ENCODE measurements at places on chromosomes 6 and 20.

GRCh38 chr6:33744001-33744848 is 2.5 kb downstream of the IP6K3 start:
- peak; percentile 76 for DNase-seq

- peak; percentile 82 for DNase-seq
These were observed 41.7 kb upstream of the ZNF831 start for GRCh38 chr20:59121714-59122565.

DNA sequence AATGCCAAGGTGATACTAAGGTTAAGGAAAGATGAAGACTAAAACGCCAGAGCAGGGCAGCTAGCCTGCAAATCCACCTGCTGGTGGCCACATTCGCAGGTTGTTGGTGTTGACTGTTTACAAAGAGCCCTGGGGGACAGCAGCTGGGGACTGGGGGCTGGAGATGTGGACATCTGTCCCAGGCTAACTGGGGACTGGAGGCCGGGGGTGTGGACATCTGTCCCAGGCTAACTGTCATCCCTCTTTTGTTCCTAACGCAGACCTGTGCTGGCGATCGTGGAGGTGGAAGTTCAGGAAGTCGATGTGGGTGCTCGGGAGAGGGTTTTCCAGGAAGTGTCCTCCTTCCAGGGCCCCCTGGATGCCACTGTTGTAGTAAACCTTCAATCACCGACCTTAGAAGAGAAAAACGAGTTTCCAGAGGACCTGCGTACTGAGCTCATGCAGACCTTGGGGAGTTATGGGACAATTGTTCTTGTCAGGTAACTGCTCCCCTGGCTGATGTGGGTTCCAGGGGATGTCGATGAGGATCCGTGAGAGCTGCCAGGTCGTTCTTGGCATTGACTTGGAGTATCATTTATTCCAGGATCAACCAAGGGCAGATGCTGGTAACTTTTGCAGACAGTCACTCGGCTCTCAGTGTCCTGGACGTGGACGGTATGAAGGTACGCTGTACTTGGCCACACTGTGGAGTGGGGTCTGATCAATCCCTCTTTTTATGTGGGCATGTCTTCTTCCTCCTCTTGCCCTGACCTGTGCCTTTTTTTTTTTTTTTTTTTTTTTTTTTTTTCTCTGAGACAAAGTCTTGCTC is 87.0 kb downstream of the SERAC1 start:
- no peak for DNase-seq

DNA sequence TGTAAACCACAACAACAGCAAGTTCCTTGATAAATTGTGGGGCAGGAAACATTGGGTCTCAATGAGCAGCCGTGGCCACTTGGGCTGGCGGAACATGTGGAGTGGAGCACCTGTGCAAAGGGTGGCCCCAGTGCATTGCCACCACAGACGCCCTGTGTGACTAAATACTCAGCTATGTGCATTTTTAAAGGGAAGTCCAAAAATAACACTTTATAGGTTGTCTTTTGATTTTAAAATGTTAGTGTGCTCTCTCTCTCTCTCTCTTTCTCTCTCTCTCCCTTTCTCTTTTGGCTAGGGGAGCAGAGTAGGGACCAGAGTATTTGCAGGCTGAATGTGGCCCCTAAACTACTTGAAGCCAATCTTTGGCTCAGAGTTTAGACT is 236.3 kb downstream of the BCAS1 start:
- DNase-seq: no peak

DNA sequence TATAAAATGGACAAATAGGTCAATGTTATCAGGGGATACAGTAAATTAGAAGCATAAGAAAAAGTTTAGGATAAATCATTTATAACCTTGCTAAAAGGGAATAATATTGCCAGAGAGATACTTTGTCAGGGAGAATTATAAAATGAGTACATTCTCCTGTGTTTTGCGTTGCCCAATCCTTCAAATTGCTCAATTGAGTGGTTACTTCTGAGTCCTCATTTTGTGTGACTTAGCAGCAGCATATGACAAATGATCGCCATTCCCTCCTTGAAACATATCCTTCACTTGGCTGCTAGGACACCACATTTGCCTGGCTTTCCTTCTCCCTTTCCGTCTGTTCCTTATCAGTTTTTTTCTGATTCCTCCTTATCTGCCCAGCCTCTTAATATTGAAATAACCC is 106.7 kb upstream of the FLRT3 start:
- DNase-seq: no peak

DNA sequence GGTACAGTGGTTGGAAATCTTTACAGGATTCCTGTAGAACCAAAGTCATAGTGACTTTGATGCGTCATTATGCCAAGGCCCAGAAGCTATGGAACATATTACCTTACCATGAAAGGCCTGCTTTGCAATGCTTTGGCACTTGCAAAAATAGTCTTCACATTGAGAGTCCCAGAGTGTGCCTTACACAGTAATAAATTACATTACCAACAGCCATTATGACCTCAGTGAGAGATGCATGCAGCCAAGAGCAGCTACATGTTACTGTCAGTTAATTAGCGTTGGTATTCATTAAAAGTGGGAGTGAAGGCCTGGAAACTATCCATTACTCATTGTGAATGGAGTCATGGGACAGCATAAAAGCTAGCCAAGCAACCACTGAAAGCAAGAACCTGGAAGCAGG is 39.2 kb upstream of the HDDC2 start:
- DNase-seq: no peak

DNA sequence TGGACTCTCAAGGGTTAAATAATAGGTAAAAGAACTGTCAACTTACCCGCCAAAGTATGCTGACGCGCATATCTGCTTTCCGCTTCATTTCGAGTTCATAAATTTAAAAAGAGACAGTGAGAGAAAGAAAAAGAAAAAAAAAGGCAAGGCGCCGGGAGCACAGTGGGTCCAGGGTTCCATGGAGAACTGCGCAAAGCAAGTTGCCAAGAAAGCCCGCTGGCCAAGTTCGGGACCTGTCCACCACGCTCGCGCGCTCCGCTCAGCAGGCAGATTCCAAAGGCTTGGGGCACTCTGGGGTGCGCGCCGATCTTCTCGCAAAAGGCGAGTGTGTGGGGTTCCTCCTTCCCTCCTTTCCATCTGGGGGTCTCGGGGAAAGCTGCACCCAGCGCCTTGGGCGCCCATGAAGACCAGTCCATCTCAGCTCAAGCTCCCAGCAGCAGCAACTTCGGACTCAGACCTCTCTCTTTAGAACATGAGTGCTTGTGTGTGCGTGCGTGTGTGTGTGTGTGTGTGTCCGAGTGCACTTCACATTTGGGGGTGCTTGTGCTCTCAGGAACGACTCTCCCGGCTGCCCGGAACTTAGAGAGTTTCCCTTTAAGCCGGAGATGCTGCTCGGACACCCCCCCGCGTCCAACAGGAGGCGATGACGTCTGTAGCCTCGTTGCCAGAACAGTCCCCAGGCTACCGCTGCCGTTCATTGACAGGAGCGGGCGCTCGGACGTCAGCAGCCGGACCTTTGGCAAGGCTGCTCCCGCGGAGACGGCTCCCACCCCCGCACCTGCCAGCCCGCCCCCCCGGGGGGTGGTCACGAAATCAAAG is 180.0 kb downstream of the TBXT start:
- no peak for DNase-seq

- DNase-seq: no peak
These were observed 595 bp downstream of the REM1 start for GRCh38 chr20:31475472-31476293.

DNA sequence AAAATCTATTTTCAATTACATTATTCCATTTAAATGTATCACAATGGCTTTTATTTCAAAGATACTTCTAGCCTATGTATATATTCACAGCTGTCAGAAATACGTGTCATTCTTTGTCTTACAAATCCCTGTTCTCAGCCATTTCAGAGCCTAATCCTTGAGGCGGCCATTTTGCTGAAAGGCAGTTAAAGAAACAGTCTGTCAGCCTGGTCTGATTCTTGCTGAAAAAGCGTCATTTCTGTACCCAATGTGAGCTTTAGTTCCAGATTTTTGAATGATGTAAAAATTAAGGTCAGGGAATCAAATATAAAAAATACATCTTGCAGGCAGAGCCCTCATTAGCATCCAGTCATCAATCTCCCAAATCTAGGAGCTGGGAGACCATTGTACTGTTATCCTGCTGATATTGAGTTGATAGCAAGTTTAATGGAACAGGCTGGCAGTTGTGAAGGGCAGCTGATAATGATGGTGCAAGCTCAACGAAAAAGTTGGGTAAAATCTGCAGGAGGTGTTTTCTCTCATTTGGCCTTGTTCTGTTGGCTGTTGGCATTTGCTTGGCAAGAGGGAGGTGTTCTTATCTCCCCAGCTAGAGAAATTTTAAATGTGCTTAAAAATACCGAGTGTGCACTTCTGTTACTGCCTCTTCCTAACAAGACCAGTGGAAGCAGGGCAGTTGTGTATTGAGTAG is 314.8 kb downstream of the SOX4 start:
- no peak for DNase-seq

DNA sequence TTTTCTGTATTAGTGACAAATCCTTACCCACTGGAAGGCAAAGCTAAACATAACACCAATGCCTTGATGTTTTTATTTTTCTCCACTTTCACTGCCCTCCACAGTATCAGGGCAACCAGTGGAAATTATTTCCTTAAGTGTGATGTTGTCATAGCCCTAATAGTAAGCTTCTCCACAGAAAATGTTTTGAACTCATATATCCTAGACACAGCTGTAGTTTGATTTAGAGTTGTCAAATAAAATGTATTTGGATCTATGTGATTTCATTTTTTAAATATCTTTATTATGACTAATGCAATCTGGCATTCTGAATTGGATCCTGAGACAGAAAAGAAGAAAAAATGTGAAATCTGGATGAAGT is 70.9 kb upstream of the UFL1 start:
- no peak for DNase-seq

DNA sequence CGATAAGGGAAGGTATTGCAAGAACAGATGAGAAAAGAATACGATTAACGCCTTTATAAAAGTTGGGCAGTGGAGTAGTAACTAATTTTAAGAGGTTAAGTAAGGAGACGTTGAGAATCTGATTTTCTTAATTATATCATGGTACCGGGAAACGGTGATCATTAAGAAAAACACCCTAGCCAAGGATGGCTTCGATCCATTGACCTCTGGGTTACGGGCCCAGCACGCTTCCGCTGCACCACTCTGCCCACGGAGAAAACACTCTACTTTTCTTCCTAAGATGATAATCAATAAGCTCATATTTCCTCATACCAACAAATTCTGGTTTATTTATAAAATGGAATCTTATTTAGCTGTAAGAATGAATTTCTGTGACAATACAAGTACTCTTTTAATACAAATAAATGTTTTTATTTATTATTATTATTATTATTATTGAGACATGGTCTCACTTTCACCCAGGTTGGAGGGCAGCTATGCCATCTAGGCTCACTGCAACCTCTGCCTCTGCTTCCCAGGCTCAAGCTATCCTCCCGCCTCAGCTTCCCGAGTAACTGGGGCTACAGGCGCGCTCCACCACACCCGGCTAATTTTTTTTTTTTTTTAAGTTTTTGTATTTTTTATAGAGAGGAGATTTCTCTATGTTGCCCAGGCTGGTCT is 8.3 kb downstream of the POM121L2 start:
- DNase-seq: no peak

GRCh38 chr20:53660078-53660909 is 66.7 kb upstream of the ZNF217 start:
- no peak for DNase-seq

DNA sequence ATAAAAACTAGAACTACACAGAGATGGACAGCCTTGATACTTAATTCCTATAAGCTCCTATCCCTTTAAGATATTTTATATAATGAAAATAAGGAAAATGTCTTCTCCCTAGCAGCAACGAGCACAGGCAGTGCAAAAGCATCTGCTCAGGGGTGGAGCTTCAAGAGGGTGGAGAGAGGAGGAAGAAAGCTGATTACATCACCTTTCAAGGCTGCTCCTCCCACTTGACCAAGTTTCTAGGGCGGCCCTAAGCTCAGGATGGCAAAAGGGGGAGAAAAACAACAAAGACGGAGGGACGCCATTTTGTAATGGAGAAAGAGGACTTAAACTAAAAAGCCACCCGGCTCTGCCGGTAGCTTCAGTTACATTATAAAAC is 2.2 kb downstream of the PPP1R10 start:
- peak; percentile 97 for DNase-seq

DNA sequence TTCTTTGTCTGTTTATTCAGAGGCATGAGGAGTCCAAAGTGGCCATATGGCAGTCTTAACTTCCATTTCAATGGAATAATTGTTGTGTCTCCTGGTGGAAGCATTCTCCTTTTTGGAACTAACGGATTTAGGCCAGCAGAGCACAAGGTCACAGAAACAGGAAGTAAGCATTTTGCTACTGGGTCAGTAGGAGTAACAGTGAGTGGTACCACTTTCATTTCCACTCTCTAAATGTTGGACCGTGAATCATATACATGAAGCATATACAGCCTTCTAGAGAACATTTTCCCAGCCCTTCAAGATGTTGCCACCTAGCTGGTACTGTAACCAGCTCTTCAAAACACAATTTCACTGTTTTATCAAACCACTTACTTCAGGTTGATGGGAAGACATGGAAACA is 182.8 kb downstream of the EYS start:
- no peak for DNase-seq

- DNase-seq: no peak
These were observed 40.1 kb downstream of the ITPR3 start for GRCh38 chr6:33661106-33661838.

DNA sequence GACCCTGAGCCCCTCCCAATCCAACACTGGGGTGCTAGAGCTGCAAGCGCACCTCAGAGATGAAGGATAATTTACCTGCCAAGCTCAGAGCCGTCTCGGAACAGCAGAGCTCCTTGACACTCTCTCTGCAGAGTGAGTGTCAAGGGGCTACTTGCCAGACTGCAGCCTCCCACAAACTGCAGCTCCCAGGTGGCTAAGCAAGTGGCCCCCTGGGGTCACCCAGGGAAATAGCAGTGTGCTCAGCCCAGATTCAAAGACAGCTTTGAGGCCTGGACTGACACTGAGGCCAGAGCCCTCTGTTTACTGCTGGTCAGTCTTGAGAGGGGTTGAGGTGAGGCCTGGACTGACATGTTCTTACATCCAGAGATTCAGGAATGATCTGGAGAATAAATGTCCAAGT is 46.0 kb upstream of the GJA1 start:
- no peak for DNase-seq
